T-helper 22 cell (primary cell): ENCODE measurements at places on chromosomes 12 and 14.

DNA sequence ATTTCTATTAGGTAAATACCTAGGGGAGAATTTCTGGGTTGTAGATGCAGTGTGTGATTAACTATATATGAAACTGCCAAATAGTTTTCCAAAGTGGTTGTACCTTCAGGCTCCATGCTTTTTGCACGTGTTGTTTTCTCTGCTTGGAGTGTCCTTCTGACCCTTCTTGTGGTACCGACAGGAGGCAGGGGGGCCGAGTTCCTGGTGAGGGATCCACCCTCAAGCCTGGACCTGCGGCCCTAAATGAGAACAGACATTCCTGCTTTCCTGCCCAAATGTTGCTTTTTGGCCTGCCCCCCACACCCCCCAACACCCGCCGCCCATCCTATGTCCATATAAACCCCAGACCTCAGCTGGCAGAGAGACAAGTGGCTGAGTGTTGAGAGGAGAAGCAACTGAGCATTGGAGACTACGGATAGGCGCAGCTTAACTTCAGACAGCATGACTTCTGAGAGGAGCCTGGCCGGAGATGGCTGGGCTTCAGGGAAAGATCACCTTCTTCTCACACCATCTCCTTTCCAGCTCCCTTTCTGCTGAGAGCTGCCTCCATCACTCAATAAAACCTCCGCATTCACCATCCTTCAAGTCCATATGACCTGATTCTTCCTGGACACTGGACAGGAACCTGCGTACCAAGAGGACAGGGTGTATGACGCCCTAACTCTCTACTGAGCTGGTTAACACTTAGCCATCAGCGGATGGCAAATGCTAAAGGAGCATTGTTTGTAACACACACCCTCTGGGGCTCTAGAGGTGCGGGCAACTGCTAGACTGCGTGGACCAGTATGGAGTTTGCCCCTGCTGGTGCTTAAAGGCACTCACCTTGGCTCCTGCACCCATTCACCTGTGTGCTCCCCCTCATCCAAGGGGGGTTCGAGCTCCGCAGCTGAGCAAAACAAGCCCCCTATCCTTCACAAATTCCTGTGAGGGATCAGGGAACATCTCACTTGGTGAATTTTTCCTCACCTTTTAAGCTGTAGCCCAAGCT, 194.7 kb upstream of the FBXO33 start:
- DNase-seq, result no peak

- no peak for DNase-seq
These were observed 11.5 kb downstream of the COL2A1 start for GRCh38 chr12:47992776-47993175.

GRCh38 chr12:98592825-98593322, 612 bp upstream of the SLC25A3 start:
- DNase-seq, result no peak

DNA sequence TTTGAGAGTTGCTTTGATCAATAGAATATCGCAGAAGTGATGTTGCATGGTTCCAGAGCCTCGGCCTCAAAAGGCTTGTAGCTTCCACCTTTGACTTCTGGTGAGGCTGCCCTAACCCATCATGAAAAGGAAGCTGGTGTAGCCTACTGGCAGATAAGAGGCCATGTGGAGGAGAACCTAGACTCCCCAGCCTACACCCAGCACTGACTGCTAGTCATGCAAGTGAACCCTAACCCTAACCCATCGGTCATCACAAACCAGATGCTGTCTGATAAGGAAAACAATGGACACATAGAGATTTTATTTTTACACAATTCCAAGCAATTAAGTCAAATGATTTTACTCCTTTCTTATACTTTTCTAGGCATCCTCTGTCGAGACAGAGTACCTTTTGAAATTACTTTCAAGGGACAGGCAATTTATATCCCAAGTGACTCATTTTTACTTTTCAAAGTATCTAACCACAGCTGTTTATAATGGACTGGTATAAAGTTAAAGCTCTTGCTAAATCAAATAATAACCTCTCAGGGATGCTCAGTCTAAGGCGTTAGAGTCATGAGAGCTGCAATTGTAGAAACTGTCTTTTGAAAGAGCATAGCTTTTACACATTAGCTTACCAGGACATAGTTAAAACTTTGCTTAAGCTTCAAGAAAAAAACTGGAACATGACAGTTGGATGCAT, 17.6 kb downstream of the PTPRB start:
- no peak for DNase-seq

- peak; percentile 11 for DNase-seq
These were observed at the start of gene IRAK3 for GRCh38 chr12:66188584-66189485. Gene IRAK3, plus strand, starts transcription at chr12:66189214. Its CDS starts 86 bp downstream, at chr12:66189300.

DNA sequence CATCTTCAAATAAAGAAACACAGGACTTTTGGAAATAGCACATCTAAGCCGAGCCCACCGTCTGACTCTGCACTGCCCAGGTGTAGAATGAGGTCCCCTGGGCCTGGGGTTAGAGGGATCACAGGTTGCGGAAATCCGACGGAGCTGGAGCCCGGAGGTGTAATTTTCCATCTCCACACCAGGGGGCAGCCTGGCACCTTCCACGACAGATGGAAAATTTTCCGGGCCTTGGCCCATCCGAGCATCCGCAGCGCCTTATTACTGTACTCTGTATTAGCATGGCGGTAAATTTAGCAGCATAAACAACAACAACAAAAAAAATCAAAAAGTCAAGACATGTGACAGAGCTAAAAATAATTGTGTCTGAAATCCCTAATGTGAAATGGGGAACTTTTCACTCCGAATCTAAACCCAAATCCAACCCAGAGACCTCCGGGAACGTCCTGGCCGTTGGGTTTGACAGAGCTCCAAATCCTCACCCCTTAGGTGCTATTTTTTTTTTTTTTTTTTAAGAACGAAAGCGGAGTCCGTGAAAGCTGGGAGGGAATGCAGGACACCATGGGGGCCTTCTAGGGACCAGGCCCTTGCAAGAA, 93.9 kb downstream of the KSR2 start:
- DNase-seq, result peak; percentile 8
